ENCODE measurements at places on chromosomes 11 and 22.

DNA sequence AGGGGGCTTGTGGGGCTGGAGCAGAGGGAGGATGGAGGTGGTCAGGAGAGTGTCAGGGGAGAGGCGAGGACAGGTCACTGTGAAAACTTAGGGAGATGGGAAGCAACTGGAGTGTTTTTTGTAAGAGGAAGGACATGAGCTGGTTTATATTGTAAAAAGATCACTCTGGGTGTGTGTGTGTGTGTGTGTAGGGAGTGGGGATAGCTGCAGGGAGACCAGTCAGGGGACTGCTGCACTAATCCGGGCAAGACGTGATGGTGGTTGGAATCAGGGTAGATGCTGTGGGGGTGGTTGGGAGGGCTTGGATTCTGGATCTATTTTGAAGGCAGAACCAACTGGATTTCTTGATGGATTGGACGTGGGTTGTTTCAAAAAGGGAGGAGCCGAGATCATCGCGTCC lies 11.3 kb upstream of the SYT7 start:
- DNase-seq = no peak

DNA sequence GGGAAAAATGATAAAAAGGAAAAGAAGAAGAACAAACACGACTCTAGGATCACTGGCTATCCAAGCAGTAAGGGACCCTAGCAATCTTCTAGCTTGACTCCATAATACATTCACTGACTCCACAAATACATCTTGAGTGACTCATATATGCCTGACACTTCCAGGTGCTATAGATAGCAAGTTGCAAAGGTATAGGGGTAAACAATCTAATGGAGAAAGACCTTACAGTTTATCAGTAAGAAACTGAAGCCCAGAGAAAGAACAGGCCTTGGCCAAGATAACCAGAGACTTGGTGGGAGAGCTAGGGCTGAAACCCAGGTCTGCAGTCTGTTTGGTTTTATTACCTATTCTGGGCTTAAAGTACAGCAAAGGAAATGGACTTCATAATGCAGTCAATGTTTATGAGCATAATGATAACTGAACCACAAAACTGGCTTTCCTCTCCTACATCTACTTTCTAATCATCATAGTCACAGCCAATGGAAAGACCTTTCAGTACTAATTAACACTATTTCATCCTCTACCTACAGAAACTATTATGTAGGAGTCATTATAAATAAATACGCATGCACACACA lies 19.7 kb upstream of the SLC5A1 start:
- DNase-seq = no peak

DNA sequence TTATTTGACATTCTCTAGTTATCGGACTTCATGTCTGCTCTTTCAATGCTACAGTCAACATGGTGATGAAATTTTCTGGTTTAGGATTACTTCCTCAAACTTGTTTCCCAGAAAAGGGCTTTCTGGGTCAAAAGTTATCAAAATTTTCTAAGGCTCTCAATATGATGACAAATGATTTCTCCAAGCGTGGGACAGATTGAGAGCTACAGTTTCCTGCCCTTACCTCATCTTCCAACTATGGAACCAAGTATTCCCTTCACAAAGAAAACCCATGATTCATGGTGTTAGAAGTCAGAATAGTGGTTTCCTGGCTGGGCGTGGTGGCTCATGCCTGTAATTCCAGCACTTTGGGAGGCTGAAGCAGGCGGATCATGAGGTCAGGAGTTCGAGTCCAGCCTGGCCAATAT lies 17.8 kb downstream of the MYO18B start:
- no peak for DNase-seq

- DNase-seq = peak; percentile 52
Measured at GRCh38 chr11:62560566-62561103, 13.1 kb downstream of the EEF1G start.

- no peak for DNase-seq
Measured at GRCh38 chr22:21094911-21095772, 49.4 kb downstream of the LRRC74B start.

GRCh38 chr11:132925825-132926469 lies 606.4 kb downstream of the OPCML start:
- DNase-seq = no peak

GRCh38 chr22:46611189-46611588 lies 9.0 kb upstream of the GRAMD4 start:
- no peak for DNase-seq

GRCh38 chr11:76592025-76592914 lies 78.3 kb downstream of the LRRC32 start:
- no peak for DNase-seq

DNA sequence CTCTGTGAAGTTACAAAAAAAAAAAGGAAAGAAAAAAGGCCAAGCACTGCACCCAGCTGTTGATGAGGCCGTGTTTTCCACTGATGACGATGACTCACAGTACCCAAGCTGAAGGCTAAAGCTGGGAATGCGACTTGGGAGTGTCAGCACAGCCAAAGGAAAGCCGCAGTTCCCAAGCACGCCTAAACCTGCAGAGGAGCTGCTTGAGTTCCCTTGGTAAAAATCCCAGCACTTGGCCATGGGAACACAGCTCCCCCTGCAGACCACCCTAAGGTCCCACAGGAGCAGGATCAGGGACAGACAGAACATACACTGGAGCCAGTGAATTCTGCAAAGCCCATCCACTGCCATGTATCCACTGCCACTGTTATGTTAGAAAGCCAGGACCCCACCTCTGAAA lies 39.9 kb downstream of the SERGEF start:
- DNase-seq = no peak

DNA sequence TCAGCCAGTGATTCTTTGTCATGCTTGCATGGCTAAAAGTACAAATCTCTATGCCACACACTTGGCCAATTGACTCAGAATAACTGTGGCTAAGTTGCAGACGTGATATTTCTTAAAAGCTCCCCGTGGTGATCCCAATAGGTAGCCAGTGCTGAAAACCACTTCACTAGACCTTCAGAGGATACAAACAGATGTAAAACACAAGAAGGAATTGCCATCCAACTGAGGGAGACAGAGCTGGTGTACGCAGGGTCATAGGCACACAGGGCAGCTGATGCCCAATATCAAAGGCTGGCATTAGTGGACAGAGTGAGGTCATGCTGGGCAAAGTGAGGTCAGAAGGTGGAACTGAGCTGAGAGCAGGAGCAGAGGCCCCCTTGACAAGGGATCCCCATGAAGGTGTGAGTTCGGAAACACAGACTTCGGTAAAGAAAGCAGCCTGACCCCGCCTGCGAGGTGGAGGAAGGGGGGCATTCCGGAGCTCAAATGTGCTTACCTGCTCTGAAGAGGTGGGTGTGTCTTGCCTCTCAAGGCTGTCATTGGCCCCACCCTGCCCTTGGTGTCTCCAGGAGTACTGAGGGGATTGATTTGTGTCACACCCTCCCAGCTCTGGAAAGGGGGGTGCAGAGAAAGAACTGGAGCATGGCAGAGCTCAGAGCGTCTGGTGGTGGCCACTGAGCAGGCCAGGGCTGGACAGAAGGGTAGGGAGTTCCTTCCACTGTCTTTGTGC lies 344.9 kb upstream of the B3GAT1 start:
- DNase-seq = no peak

- DNase-seq = no peak
Measured at GRCh38 chr11:110776081-110776480, 63.8 kb upstream of the ARHGAP20 start.

DNA sequence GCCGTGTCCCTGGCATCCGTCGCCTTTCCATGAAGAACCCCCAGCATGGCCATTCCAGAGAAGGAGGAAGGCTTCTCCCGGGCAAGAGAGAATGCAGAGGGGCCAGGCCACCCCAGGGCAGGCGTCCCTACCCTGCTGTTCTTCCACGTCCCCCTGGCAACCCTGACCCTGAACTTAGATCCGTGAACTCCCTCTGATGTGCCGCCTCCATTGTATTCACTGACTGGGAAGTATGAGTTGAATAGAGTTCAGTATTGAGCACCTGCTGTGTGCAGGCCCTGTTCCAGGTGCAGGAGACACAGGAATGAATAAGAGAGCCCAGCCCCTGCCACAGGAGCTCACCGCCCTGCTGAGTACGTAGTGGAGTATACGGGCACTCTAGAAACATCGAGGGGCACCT lies 29.1 kb upstream of the RELT start:
- DNase-seq = no peak

- DNase-seq = no peak
Measured at GRCh38 chr11:8760896-8761295, 78.3 kb downstream of the RPL27A start.

GRCh38 chr22:19995611-19996339 lies 20.8 kb downstream of the ARVCF start:
- no peak for DNase-seq

DNA sequence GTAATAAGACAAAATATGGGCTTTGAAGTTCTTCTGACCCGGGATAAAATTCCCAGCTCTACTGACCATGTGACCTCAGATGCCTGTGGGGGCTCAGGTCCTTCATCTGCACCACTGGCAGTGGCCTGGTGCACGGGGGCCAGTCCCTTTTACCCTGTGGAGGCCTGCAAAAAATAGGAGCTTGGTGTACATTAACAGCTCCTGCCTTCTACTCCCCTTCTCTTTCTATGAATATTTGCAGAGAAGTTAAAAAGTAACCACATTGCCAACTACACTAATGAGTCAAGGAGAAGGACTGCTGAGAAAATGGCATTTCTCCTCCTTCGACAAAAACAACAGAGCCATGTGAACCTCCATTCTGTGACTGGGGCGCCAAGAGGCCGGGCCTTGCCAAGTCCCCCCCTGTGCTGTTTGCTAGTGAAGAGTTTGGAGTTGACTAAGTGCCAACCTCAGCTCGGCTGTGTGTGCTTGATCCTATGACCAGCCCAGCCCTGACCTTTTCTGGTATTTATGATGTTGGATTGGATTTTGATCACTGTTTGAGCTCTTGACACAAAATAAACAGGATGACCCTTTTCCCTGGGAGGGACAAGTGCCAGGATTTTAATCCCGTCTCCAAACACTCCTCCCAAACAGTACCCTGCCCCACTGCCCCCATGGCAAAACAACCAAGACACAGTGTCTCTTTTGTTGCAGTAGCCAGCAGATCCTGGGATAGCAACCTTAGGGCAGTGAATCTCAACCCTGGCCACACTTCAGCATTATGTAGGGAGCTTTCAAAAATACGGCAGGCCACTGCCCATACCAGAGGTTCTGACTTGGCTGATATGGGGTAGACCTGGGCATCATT lies 380.1 kb downstream of the LARGE1 start:
- DNase-seq = no peak

DNA sequence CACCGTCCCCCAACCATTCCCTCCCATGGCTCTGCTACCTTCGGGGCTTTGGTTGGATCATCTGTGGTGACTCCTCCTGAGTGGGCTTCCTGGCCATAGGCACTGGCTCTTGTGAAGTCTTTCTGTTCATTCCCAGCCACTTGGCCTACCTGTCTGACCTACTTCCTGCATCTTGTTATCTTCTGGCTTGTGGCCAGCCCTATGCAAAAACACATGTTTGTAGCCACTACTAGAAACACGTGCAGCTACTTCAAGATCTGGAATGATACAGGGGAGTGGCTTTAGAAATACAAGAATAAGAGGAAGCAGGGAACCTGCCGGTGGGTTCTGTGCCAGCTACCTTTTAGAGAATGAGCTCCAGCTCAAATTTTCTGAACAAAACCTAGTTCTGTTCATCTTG lies 20.9 kb downstream of the RCOR2 start:
- DNase-seq = no peak

DNA sequence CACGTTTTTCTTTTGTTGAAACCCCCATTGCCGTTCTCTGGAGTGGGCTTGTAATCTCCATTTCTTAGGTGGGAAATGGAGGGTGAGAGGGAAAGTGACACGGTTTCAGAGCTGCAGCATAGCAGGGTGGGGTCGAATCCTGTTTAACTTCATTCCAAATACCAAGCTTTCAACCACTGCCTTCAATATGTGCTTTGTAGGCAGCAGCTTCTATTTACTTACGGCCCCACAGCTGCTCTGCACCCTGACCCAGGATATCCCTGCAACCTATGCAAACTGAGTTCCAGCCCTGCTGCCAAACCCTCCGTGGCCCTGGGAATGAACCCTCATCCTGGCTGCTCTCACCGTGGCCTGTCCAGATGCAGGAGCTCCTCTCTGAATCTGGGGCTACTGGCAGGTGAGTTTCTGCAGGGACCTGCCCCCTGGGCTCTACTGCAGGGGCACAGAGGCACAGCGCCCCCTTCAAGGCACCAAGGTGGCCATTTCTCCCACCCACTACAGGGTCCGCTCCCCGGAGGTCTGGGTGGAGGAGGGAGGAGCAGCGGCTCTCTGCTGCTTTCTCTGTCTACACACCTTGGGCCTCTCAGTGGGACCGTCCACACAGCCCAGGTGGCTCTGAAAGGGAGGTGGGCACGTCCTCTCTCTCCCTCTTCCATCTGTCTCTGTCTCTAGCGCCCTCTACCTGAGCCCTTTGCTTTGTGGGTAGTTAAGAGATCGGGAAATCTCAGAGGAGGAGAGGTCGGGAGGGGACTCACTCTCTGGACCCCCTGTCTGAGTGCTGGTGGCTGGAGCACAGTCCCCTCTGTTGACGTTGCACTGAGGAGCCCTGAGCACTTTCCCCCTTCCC lies 279.1 kb downstream of the BRD1 start:
- no peak for DNase-seq

- DNase-seq = no peak
Measured at GRCh38 chr22:25629613-25630012, 65.1 kb downstream of the GRK3 start.

GRCh38 chr22:36351921-36352802 lies 35.6 kb downstream of the MYH9 start:
- DNase-seq = no peak

GRCh38 chr11:128157423-128158298 lies 429.7 kb downstream of the ETS1 start:
- peak; percentile 23 for DNase-seq

GRCh38 chr11:118939953-118940598 lies 14.3 kb upstream of the BCL9L start:
- no peak for DNase-seq

GRCh38 chr11:6357222-6357621 lies 33.1 kb upstream of the SMPD1 start:
- no peak for DNase-seq

DNA sequence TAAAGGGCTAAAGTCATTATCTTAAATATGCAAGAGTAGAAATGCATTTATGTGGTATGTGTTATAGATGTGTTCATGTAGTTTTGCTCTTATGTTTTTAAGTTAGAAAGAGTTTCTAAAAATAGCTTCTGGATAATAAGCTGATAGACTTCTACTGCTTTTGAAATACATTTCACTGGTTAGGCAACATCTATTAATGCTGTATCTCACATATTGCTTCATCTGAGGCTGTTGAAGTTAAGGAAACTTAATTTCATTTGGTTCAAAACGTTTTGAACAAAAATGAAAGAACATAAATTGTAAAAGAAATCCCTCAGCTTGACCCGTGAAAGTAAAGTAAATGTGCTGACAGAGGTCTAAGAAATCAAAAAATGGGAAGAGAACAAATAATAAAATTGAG lies 164.0 kb upstream of the CTSC start:
- DNase-seq = no peak
